ENCODE measurements at places on chromosomes 11 and 22. TPM values are rescaled to one million over a fixed set of nuclear protein-coding genes. Genes with fewer than 3 reads are reported as not detected.

Gene CD44
- 677 TPM for total RNA-seq

Gene ANGPTL5
- total RNA-seq = not detected

DNA sequence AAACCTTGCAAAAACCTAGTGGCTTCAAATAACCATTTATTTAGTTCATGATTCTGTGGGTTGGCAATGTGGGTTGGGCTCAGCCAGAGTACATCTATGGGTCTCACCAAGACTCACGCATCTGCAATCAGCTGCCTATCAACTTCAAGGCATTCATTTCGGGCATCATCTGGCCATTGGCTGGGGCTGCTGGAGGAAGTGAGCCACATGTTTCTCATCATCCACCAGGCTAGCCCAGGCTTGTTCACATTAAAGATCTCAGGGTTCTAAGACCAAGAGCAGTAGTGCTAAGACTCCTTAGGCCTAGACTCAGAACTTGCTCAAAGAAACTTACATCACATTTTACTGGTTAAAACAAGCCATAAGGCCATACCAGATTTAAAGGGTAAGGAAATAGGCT, 478.9 kb upstream of the ARHGAP42 start:
- no peaks in the 10 kb centered on the region for H3K4me1 ChIP-seq
- no peak overlapping the region for H3K27ac ChIP-seq
- no peak overlapping the region for H3K4me3 ChIP-seq
- DNase-seq = no peak

GRCh38 chr11:100731471-100731870, 44.4 kb downstream of the ARHGAP42 start:
- H3K27ac ChIP-seq = no peak overlapping the region
- H3K36me3 ChIP-seq = no peaks in the 10 kb centered on the region
- no peaks in the 10 kb centered on the region for H3K27me3 ChIP-seq
- H3K4me1 ChIP-seq = no peaks in the 10 kb centered on the region
- no peak for DNase-seq
- H3K4me3 ChIP-seq = no peak overlapping the region

DNA sequence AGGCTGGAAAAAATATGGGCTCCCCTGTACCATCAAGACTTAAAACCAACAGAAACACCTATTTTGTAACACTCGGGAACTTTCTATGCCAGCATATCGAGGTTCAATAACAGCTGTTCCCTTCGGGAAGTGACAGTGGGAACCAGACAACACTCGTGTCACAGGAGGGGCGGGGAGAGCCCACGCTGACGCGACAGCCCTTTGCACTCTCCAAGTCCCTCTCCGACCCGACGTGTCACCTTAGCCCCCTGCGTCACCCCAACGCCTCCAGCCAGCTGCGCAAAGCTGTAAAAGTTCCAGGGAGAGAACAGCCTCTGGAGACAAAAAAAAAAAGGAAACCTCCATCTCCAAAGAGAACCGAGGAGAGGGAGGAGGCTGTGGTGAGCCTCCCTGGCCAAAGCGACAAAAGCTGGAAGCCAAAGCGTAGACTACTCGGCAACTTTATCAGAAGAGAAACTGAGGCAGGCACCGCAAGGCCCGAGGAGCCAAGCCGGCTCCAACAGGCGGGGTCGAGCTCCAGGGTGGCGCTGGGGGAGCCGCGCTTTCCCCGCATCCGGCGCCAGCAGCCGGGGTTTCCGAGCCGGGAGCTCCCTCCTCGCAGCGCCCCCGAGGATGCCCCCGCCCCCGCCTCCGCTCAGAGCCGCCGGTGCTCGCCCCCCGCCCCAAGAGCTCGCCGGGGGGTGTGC, 751 bp downstream of the ARFGAP3 start:
- no peaks in the 10 kb centered on the region for H3K4me1 ChIP-seq
- peak; percentile 85 for DNase-seq
- H3K27ac ChIP-seq = peak overlapping the region; percentile 98
- H3K27me3 ChIP-seq = no peaks in the 10 kb centered on the region
- H3K36me3 ChIP-seq = no peaks in the 10 kb centered on the region
- H3K4me3 ChIP-seq = peak overlapping the region; percentile 88

DNA sequence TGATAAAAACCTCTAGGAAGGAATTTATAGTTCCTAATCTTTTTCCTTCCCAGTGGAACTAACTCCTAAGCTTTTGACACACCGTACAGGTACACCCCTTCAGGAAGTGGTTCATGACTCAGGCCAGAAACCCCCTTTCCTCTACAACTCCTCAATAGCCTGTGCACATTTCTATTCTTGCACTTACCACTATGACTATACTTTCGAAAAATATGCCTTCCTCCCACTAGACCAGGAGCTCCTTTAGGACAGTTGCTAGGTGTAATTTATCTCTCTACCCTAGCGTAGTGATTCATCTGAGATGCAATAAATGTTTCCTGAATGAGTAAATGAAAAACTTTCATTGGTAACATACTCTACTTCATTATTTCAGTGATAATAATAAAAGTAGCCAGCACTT, 14.5 kb downstream of the MAP6 start:
- H3K4me1 ChIP-seq = no peaks in the 10 kb centered on the region
- no peak for DNase-seq
- H3K36me3 ChIP-seq = no peaks in the 10 kb centered on the region
- no peak overlapping the region for H3K4me3 ChIP-seq
- H3K27me3 ChIP-seq = no peaks in the 10 kb centered on the region
- no peak overlapping the region for H3K27ac ChIP-seq

DNA sequence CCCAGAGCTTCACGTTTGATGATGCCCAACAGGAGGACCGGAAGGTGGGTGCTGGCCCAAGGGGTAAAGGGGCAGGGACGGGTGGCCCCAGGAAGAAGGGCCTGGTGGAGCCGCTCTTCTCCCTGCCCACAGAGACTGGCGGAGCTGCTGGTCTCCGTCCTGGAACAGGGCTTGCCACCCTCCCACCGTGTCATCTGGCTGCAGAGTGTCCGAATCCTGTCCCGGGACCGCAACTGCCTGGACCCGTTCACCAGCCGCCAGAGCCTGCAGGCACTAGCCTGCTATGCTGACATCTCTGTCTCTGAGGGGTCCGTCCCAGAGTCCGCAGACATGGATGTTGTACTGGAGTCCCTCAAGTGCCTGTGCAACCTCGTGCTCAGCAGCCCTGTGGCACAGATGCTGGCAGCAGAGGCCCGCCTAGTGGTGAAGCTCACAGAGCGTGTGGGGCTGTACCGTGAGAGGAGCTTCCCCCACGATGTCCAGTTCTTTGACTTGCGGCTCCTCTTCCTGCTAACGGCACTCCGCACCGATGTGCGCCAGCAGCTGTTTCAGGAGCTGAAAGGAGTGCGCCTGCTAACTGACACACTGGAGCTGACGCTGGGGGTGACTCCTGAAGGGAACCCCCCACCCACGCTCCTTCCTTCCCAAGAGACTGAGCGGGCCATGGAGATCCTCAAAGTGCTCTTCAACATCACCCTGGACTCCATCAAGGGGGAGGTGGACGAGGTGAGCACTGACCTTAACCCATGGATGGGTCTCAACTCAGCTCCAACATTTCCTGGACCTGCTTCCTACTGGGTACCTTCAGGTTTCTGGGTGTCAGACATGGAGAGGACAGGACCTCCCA, 2.0 kb downstream of the RIC8A start:
- peaks cover 24% of the 10 kb centered on the region for H3K4me1 ChIP-seq
- H3K4me3 ChIP-seq = peak overlapping the region; percentile 99
- H3K36me3 ChIP-seq = peaks cover 32% of the 10 kb centered on the region
- DNase-seq = peak; percentile 49

DNA sequence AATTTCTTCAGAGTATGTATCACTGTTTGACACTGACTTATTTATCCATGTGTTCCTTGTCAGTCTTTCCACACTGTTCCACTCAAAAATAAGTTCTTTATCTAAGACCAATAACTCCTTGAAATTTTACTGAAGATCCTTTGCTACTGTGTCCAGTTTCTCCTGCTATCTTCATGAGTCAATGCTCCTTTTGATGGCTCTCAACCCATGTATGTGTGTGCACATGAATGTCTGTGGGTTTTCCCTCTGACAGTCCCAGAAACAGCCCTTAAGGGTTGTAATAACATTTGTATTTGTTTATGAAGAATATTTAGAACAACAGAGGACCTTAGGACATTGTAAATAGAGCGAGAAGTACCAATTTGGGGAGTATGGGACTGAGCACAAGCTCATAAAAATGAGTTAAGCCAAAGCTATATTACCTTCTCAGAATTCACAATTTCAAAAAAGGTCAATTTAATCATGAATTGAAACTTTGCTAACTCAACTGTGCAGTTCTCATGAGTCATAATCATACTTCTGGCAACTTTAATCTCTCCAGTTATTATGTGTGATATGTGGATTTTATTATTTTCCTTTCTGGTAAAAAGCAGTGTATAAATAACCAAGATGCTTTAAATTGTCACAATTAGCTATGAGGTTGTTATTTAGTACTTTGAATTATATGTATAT, 533.6 kb downstream of the CNTN5 start:
- no peak overlapping the region for H3K4me3 ChIP-seq
- H3K4me1 ChIP-seq = no peaks in the 10 kb centered on the region
- DNase-seq = no peak
- H3K27me3 ChIP-seq = no peaks in the 10 kb centered on the region

Measured in pancreas (tissue), 10 donors.